ENCODE measurements at places on chromosomes 1 and 21.

DNA sequence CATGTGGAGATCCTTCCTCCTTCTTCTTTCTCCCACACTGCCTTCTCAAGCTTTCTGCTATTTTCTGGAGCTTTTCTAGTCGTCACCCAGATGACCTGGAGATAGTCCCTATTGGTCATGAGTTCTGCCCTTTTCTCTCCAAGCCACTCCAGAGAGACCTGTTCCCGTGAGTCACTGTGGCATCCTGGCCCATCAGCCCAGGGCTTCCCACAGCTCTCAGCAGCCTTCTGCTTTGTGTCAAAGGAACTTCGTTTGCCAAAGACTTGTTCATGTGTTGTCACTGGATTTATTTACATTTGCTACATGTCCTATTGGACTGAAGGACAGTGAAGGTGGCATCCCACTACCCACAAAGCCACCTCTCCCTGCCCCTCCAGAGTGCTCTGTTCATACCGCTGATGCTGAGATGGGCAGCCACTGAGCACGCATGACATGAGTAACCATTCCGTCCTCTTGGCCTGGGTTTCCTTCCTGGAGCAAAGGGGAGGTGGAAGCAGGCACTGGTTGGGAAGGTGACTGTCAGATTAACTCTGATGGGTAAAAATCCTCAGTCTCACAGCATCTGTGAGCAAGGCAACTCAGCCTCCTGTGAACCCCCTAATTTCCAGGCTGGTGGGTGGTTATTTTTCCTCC, 119.2 kb downstream of the EDEM3 start:
- DNase-seq = no peak

DNA sequence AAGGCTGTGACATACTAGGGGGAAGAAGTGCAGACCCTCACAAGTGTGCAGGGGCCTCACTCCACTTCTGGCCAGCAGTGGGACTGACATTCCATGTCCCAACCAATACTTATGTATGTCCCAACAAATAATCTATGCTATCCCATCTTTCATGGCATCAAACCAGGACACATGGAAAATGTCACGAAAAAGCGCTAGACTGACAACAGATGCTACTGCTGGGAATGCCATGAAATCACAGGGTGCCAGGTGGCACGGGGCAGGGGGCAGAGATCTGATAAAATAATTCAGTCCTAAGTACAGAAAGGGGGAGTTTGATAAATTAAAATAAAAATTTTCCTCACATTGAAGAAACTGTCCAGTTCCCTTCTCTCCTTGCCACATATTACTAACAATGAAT, 27.6 kb upstream of the BCAS2 start:
- no peak for DNase-seq

- no peak for DNase-seq
Measured at GRCh38 chr21:37383086-37383485, 16.5 kb downstream of the DYRK1A start.

- DNase-seq = no peak
Measured at GRCh38 chr1:214124915-214125314, 137.1 kb downstream of the PROX1 start.

DNA sequence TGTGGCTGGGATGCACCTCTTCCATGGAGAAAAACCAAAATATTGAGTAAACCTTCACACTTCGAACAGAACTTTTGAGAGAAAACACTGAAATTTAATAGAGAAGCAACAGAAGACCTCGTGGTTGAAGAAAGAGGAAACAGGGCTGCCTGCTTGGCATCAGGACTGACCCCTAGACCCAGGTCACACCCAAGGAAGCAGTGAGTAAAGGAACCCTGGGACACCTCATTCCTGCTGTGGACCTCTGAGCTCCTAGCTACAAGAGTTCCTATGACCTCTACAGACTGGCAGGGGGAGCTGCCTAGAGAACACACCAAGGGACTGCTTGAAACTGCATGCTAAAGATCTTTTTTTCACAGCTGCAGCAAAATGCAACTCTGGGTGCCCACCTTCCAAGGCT, 67.8 kb downstream of the FASLG start:
- DNase-seq = no peak

- DNase-seq = no peak
Measured at GRCh38 chr1:86104606-86105532, 51.7 kb downstream of the COL24A1 start.

DNA sequence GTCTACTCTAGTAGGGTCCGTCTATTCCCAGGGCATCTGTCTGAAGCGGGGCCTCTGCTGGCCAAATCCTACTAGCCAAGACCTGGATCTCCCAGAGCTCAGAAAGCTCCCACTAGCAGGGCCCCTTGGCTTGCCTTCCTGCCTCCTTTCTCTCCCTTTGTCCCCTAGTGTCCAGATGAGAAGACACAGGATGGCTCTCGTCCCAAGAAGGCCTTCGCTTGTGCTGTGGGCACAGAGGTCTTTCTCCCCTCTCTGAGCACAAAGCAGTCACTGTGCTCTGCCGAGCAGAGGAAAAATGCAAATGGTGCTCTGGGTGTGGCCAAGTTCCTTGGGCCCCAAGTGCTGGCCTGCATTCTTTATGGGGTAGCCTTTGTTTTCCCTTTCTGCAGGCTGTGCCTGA, 13.0 kb upstream of the GPR137B start:
- DNase-seq = no peak

- DNase-seq = no peak
Measured at GRCh38 chr1:211684791-211685190, 9.4 kb upstream of the NEK2 start.

DNA sequence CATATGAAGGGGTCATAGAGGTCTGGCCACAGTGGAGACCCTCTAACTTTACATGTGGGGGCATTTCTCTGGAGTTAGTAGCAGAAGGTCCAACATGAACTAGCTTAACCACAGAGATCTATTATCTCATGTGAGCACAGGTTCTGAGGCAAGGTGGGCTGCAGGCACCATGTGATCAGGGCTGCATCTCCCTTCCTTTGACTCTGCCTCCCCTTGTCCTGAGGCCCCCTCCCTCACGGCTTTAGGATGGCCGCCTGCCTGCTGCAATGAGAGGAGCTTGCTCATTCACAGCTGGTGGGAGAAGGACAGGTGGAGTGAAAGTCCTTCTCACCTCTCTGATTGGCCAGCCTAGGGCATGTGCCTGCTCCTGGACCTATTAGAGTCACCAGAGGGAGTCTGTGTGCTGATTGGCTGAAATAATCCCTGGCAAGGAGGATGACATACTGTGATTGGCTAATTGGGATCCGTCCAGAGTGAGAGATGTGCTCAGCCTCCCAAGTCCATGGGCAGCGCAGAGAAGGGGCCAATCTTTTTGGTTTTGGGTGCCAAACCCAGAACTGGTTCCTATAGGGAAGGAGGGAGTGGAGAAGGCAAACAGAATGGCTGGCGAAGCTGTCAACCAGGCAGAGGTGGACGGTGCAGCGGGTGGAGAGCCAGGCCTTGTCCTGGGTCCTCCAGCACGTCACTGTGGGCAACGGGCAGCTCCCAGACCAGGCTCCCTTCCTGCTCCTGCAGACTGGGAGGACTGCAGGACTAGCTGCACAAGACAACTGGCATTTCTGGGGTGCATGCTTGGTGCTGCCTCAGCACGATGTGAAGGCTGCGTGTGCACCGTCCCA, 39.4 kb upstream of the C1orf174 start:
- no peak for DNase-seq

DNA sequence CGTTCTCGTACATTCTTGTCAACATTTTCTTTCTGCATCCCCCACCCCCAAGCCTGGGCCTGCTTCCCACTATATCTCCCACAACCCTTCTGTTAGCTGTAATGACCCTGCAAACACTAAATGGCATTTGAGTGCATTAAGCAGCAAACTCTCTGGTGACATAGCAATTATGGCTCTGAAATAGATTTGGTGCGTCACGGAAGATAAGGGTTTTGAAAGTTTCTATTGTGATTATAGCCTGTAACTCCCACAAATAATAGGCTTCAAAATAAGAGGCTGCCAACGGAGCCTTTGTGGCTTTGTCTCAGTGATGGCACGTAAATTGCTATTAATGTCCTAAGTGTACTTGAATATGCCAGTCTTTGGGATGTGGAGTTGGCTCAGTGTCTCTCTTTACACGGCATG, 277.6 kb downstream of the PBX1 start:
- DNase-seq = no peak

DNA sequence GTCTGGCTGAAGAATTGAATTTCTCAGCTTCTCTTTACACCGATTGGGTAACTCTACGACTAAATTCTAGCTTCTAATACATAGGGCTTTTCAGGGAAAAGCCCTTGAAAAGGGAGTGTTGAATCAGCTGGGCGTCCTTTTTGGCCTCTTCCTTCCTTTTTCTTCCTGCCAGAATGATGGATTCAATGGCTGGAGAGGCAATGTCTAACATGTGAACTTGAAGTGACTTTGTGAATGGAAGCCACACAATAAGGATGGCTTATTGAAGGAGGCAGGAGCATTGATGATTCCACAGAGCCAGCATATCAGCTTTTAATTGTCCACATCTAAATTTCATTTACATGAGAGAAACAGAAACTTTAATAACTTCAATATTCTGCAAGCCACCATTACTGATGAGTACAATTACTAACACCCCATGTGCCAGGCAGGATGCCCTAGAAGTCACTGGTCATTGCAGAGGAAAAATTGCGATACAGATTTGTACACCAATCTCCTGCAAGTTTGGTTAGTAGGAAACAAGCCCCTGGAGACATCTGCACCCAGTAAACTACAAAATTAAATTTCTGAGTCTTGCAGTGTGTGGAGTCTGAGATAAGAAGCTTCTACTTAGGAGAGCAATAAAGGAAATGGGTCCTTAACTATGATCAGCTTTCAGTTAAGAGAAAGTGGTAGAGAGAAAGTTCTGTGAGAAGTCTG, 56.1 kb downstream of the STYXL2 start:
- DNase-seq = no peak

- no peak for DNase-seq
Measured at GRCh38 chr1:54965624-54966340, 14.6 kb upstream of the TMEM61 start.

DNA sequence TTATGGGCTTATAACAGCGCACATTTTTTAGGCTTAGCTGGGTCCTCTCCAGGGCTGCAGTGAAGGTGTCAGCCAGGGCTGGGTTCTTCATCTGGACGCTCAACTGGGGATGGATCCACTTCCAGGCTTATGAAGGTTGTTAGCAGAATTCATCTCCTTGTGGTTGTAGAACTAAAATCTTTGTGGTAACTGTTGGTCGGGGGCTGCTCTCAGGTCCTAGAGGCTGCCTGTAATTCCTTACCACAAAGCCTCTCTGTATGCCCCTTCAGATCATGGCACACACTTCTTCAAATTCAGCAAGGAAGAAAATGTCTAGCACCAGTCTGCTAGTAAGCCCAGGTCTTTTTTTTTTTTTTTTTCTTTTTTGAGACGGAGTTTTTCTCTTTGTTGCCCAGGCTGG, 40.9 kb upstream of the EPS8L3 start:
- DNase-seq = no peak

DNA sequence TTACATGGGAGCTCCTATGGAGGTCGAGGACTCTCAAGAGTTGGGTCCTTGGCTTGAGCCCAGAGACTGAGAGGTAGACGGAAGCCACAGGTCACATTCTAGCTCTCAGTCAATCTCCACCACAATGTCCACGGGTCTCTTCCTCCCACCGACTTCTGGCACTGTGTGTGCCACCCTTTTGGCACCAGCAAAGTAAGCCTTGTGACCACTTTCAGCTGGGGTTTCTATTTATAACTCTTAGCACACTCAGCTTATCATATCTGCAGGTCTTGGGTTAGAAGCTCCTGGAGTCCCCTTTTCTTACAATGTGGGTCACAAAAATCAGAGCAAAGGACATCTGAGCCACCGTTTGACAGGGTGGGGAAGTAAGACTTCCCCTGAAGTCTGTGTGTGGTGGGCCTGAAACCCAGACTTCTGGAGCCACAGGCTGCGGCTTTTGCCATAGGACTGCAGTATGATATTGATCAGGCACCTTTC, 28.3 kb downstream of the NCMAP start:
- no peak for DNase-seq

DNA sequence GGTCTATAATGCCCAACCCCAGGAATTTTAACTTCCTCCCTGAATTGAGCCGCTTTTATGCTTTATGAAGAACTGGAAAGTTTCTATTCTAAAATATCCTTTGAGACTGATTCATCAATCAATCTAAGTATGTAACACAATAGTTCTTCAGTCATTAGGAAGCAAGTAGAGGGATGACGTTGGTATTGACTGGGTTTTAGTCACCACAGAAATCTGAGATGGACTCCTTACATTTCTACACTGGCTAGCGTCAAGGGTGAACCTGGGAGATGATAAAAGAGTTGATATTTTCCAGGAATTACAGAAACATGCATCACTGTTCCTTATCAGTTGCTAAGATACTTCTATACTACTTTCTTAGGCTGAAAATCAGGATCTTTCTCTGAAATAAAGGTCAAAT, 308.0 kb downstream of the HMCN1 start:
- no peak for DNase-seq

- no peak for DNase-seq
Measured at GRCh38 chr1:21340230-21340945, 50.1 kb upstream of the ECE1 start.

DNA sequence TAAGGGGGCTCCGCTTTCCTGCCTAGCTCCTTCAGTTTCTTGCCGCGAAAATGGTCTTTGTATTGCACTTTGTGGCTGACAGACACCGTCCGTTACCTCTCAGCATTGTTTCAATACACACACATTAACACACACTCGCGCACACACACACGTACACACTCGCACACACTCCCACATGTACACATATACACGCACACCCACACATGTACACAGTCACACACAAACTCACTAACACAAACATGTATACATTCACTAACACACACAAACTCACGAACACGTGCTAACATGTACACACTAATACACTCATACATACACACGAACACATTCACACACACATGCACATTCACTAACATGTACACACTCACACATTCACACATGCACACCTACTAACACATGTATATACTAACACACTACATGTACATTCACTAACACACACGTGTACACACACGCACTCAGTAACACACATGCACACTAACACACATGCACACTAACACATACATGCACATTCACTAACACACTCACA, 48.9 kb downstream of the PSMG1 start:
- DNase-seq = no peak

GRCh38 chr1:116494353-116494692, 76.5 kb downstream of the CD58 start:
- no peak for DNase-seq

GRCh38 chr1:188386666-188387065, 1557.9 kb downstream of the PLA2G4A start:
- no peak for DNase-seq

DNA sequence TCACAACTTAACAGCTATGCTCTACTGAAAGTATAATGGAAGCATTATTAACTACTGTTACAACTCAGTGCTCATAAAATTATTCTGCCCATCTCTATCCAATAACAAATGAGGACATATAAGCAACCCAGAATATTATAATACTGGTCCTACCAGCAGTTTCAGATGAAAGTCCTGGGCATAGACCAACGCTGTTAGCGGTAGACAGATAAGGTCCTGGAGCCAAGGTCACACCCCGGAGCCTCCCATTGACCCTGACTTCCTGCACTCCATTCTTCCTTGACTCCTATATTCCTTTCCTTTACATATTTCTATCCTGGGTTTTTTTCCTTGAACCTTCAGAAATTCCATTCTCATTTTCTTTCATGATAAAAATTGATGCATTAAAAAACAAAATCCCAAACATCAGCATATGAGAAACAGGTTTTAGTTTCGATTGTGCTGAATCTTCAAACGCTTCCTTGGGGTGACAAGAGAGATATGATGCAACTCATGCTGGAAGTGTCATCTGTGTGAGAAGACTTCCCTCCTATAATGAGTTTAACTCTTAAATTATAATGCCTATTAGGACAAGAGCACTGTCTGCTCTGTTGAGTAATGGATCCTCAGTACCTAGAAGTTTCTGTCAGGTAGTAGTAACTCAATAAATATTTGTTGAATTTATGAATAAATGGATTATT, 831.1 kb downstream of the LRRIQ3 start:
- no peak for DNase-seq

Measured in activated CD4-positive, alpha-beta T cell treated with anti-CD3 and anti-CD28 coated beads for 24 hours (primary cell).